Germinal center (tissue), 1 donor: ENCODE measurements at places on chromosomes 1 and 21.

GRCh38 chr1:203425663-203425975 is 50.0 kb upstream of the PRELP start:
- DNase-seq = no peak

GRCh38 chr1:22228505-22228911 is 85.6 kb upstream of the WNT4 start:
- DNase-seq = no peak

- no peak for DNase-seq
Observed at GRCh38 chr1:1120866-1121591, 5.1 kb upstream of the C1orf159 start.

- no peak for DNase-seq
Observed at GRCh38 chr1:98336472-98337083, 324.9 kb upstream of the SNX7 start.

- no peak for DNase-seq
Observed at GRCh38 chr1:173864179-173864867, 3.5 kb downstream of the GAS5 start.

GRCh38 chr1:48652334-48652733 is 124.4 kb downstream of the BEND5 start:
- no peak for DNase-seq

DNA sequence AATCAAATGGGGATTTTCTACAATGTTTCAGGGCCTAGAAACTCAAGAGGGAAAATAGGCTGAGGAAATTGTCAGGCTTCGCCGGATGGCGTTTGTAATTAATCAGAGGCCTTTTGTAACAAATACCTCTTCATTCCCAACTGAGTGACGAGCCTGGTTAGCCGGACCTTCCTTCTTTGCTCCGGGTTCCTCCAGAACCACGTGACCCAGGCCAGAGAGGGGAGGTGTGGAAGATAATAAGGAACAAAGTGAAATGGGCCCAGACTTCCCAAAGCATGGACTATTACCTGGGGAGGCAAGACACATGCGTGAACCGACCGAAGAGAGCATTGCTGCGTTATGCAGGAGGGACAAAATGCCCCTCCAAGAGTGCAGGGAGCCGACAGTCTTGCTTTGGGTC is 7.5 kb upstream of the IGSF21 start:
- no peak for DNase-seq

- DNase-seq = no peak
Observed at GRCh38 chr1:155321639-155322503, 1.2 kb downstream of the RUSC1 start.

- no peak for DNase-seq
Observed at GRCh38 chr1:162276493-162276892, 100.2 kb downstream of the SPATA46 start.

GRCh38 chr1:180254854-180255253 is 24.8 kb downstream of the LHX4 start:
- no peak for DNase-seq

GRCh38 chr1:169113613-169114119 is 7.2 kb downstream of the ATP1B1 start:
- DNase-seq = no peak

- DNase-seq = no peak
Observed at GRCh38 chr21:43355925-43356289, 71.0 kb downstream of the SIK1 start.

DNA sequence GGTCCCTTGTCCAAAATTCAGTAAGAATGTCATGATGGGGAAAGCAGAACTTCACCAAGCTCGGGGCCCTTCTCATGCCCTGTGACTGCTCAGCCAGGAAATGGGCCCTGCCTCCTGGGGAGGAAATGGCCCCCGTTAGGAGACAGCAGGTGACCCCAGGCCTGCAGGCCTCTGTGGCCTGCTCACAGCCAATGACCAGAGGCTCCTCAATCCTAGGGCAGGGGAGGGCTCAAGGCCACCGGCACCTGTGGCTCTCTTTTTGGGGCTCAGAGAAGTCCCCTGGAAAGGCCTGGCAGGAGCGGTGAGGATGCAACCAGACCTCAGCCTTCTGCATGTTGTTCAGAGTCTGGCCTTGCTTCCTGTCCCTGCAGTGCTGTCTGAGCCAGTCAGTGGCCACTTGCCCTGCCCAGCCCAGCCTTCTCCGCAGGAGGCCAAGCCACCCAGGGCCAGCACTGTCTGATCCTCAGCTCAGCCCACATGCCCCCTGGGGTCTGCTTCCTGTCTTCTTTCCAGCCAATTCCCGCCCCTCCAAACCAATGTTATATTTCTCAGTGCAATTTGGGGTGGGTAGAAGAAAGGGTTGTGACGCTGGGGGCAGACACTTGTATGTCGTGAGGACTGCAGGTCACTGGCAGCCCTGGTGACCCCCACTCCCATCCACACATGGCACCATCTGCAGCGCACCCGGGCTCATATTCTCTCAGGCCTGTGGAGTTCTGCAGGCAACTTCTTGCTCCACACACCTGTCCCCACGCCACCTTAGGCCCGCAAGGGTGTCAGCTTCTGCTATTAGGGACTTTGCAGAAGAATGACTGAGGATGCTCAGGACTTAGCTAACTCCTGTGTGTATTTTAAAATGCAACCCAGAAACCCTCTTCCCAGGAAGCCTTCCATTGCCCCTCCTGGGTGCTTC is 83.6 kb downstream of the ITPKB start:
- no peak for DNase-seq

GRCh38 chr1:1212780-1213344 is 1.1 kb downstream of the TNFRSF4 start:
- DNase-seq = no peak

DNA sequence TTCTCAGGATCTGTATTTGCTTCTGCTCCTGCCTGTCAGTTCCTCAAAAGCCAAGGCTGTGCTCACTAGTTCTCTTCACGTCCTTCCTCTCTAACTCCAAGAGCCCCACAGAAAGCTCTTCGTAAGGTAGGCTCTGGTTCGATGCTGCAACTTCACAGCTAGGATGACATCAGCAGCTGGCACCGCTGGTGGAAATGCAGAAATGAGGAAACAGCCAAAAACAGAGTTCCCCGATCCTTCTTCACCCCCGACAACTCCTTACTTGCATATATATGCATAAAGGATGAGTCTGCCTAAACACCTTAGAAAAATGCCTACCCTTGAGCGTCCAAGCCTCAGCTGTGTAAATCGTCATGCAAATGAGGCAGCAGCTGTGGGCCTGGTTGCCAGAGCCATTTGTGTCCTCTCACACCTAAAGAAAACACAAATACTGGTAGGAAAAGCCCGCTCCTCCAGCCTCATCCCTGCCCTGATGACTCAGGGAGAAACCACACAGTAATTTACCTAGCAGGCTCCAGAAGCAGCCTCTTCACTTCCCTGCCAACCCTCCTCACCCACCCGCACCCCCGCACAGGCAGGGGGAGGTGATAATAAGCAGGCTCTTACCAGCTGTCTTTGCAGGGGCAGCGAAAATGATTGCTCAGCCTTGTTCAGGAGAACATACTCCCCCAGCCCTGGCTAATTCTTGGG is 28.2 kb downstream of the BATF3 start:
- DNase-seq = peak; percentile 32

DNA sequence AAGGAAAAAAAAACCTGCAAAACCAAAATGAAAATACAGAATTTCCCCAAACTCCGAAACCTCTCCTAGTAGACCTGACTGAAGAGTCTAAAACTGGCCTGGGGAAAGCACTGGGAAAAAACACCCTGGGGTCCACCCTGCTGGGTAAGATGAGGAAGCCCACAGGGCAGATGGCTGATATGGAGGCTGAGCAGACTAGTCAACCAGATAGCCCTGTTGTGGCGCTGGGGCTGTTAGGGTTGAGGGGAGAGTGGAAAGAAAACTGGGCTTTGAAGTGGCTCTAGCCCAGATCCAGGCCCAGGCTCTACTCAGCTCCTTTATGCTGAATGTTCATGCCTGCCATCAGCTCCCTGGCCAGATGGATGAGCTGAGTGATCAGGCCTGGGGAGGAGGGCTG is 6.8 kb upstream of the SLAMF1 start:
- DNase-seq = no peak

GRCh38 chr21:41560661-41561158 is 52.8 kb upstream of the TMPRSS2 start:
- DNase-seq = no peak

GRCh38 chr1:2081326-2081885 is 31.2 kb downstream of the PRKCZ start:
- no peak for DNase-seq

- DNase-seq = no peak
Observed at GRCh38 chr1:84163123-84163931, 19.3 kb downstream of the PRKACB start.

GRCh38 chr1:208929575-208929974 is 653.9 kb upstream of the CAMK1G start:
- DNase-seq = no peak

DNA sequence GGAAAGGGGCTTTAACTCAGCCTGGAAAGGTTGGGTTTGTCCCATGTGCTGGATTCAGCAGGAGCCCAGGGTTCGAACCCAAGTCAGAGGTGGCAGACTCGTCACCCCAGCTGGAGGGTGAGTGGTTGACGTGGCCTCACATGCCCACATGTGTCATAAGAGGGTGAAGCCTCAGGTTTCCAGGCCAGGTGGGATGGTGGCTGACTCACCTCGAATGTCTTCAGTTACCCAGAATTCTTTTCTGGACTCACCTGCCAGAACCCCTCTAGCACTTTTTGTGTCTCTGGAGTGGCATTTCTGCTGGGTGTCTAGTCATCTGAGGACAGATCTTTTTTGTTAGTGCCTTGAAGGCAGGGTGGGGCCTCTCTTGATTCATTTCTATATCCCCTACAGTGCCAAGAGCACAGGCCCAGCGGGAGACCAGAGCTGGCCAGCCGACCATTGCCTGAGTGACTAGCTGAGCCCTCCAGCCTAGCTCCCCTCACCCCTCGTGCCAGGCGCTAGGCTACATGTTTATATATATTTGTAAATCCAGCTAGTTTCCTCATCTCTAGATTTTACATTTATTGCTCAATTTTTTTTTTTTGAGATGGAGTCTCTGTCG is 28.1 kb downstream of the IL6R start:
- no peak for DNase-seq

GRCh38 chr1:3799976-3800685 is 3.8 kb upstream of the LRRC47 start:
- DNase-seq = no peak

GRCh38 chr1:29827801-29828525 is 591.6 kb downstream of the PTPRU start:
- DNase-seq = no peak

DNA sequence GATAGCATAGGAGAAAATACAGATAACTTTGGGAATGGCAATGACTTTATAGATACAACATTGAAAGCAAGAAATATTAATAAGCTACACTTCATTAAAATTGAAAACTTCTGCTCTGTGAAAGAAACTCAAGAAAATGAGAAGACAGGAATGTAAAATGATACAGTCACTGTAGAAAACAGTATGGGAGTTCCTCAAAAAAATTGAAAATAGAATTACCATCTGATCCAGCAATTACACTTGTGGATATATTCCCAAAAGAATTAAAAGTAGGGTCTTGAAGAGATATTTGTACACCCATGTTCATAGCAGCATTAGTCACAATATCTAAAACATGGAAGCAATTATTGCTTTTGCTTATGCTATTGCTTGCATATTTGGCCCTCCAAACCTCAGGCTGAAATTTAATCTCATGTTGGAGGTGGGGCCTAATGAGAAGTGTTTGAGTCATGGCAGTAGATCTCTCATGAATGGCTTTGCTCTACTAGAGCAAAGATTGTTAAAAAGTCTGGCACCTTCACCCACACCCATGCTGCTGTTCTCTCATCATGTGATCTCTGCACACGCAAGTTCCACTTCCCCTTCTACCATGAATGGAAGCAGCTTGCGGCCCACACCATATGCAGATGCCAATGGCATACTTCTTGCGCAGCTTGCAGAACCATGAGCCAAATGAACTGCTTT is 15.3 kb upstream of the AHCYL1 start:
- DNase-seq = no peak

- DNase-seq = no peak
Observed at GRCh38 chr1:108949044-108949443, 14.2 kb downstream of the CLCC1 start.

DNA sequence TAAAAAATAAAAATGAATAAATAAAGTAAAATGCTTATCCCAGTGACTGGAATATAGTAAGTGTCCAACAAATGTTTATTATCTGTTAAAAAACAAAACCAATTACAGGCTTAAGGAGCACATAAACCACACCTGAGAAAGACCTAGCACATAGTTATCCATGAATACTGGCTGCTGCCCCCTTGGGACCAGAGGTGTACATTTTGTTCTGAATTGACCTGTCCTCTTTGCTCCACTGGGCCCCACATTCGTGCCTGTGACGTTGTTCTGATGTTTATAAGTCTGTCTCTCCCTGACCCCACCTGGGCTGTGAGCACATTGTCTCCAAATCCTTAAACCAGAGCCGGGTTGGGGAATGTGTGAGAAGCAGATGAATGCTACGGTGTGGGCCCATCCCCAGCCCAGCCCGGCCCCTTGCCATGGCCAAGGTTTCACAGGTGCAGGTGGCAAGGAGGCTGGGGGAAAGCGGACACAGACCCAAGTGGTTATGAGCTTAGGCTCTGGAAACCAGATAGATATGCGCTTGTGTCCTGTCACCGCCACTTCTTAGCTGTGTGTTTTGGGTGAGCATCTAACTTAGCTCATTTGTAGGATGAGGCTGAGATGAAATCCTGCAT is 29.1 kb downstream of the OPRD1 start:
- DNase-seq = no peak

GRCh38 chr1:236685917-236686814 is at the start of gene ACTN2:
Gene ACTN2 (plus strand): TSS chr1:236686499. CDS start chr1:236686674, 175 bp downstream.
- DNase-seq = peak; percentile 82

GRCh38 chr1:186985889-186986491 is 157.2 kb downstream of the PLA2G4A start:
- no peak for DNase-seq

DNA sequence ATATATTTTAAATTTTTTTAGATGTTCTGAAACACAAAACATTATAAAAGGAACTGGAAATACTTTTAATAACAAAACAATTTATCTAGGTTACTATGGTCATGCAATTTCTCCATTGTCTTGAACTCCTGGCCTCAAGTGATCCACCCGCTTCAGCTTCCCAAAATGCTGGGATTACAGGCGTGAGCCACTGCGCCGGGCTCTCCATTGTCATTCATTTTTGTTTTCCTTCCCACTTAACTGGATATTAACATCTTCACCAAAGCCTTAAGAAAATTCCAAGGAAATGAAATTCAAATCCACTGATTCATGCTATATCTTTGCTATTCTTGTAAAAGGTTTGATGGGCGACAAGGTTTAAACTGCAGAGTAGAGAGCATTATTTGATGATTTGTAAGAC is 279.5 kb upstream of the PKN2 start:
- DNase-seq = no peak

GRCh38 chr1:71593523-71593922 is 512.7 kb upstream of the ZRANB2 start:
- no peak for DNase-seq

DNA sequence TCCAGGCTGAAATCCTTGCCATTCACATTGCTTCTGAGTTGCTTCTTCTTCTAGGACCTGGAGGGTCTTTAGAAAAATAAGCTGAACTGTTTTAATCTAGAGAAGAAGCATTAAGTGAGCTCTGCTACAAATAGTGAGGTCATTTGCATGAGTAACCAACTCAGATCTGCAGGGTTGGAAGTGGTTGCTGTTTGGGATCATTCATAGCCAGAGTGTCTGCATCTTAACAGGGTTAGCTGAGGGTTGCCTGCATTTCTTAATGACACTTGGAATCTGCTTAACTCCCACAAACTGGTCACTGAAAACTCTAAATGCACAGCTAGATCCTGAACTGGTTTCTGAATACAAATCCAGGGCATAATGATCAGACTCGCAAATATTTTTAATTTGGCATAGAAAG is 9.9 kb downstream of the CNIH3 start:
- DNase-seq = no peak

GRCh38 chr1:5405263-5405662 is 587.0 kb downstream of the NPHP4 start:
- no peak for DNase-seq
